Stimulated activated CD8-positive, alpha-beta memory T cell treated with anti-CD3 and anti-CD28 coated beads, Interleukin-15, amount 100 ng/mL, for 4 hours (primary cell): ENCODE measurements at places on chromosomes 7 and 10.

DNA sequence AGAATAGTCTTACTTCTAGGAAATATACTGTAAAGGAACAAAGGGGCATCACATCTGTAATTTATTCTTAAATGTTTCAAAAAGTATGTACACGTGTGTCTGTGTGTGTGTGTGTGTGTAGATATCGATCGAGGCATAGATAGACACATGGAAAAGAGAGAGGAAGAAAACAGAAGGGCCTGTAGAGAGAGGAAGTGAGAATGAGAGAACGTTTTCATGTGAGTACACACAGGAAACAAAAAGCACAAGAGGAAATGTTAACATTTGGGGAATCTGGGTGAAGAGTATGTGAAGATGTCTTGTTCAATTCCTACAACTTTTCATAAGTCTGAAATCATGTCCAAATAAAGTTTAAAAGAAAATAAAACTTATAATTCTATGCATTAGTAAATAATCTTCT is 286.5 kb upstream of the SORCS1 start:
- DNase-seq, result no peak

GRCh38 chr7:150468241-150468640 is 17.8 kb downstream of the GIMAP8 start:
- no peak for DNase-seq

GRCh38 chr7:107118109-107118900 is 50.5 kb upstream of the HBP1 start:
- no peak for DNase-seq

DNA sequence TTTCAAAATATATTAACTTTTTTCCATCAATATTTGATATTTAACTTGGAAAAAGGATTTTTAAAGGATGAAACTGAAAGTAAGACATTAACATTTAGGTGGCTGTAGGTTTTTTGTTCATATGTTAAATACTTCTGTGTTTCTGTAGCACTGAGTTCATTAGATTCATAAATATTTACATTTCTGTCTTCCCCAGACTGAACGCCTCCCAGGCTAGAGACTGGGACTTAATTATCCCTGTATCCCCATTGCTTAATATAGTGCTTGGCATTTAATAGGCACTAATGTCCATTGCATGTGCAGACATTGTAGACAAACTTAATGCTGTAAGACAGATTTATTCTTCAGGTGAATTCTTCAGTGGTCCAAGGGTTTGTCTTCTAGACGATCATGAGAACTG is 7.4 kb downstream of the PTPN12 start:
- no peak for DNase-seq

GRCh38 chr7:77691892-77692491 is 4.3 kb upstream of the RSBN1L start:
- no peak for DNase-seq

GRCh38 chr10:69242852-69243212 is 22.7 kb downstream of the HKDC1 start:
- DNase-seq, result no peak

- DNase-seq, result no peak
These were observed 134.4 kb downstream of the SLC16A9 start for GRCh38 chr10:59575269-59575668.

DNA sequence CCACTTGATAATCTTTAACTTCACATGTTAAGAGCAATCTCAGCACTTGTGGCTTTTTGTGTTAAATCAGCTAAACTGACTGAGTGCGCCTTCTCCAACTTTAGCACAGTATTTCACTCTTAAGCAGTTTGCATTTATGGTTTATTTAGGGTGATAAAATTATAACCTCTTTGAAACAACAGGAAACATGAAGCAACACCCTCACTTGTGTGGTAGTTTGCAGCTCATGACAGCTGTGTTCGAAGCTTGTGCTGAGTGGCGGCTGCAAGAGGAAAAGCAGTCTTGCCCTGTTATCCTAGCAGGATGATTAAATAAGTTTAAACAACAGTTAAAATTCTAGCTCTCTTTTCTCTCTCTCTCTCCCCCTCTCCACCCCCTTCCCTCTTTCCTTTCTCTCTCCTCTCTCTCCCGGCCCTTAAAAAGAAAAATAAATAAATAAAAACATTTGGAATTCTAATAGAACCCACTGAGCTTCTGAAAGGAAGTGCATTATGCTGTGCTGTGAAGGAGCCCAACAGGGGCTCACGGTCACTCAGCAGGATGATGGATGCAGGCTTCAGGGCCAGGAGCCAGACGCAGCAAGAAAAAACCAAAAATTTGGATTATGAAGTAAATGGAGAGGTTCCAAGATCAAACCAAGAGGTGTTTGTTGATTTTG is 25.2 kb downstream of the OGDH start:
- DNase-seq, result no peak

DNA sequence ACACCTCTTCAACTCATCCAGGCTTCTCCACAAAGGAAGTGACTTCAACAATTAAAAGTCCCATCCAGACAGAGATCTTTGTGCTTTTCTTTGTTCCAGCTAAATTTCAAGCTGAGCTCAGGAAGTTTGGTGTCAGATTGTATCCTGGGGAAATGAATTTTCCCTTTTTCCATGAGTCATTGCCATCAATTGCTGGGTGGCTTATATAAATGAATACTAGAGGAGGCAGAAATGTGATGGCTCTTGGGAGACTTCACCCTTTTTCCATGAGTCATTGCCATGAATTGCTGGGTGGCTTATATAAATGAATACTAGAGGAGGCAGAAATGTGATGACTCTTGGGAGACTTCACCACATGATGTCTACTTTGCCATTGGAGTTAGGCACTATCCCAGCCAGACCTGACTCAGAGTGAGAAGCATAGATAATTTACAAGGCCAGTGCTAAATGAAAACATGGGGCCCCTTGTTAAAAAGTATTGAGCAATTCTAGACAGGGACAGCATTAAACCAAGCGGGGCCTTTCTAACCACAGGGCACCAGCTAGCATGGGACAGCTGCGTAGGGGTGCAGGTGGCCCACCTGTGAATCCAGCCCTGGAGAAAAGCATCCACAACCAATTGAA is 339.2 kb upstream of the PODXL start:
- no peak for DNase-seq

GRCh38 chr10:98457721-98458120 is 11.0 kb upstream of the HPS1 start:
- DNase-seq, result no peak

- DNase-seq, result no peak
These were observed 2.8 kb upstream of the DENND2A start for GRCh38 chr7:140643416-140643815.

DNA sequence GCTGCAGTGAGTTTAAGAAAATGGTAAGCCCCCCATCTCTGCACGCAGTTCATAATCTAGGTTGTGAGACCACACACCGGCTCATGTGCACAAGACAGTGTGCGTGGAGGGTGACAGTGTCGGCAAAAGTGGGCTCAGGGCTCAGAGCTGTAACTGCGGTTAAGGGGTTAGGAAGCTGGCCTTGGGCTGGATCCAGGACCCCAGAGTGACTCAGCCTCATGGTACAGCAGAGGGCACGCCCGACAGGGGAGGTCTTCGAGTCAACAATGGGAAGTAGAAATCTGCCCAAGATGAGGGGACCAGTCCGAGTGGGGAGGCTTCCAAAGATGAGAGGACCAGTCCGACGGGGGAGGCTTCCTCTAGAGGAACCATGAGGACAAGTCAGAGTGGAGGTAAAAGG is 437.7 kb downstream of the DNAJB6 start:
- no peak for DNase-seq

GRCh38 chr7:100367251-100367620 is 6.1 kb upstream of the PILRA start:
- DNase-seq, result no peak

DNA sequence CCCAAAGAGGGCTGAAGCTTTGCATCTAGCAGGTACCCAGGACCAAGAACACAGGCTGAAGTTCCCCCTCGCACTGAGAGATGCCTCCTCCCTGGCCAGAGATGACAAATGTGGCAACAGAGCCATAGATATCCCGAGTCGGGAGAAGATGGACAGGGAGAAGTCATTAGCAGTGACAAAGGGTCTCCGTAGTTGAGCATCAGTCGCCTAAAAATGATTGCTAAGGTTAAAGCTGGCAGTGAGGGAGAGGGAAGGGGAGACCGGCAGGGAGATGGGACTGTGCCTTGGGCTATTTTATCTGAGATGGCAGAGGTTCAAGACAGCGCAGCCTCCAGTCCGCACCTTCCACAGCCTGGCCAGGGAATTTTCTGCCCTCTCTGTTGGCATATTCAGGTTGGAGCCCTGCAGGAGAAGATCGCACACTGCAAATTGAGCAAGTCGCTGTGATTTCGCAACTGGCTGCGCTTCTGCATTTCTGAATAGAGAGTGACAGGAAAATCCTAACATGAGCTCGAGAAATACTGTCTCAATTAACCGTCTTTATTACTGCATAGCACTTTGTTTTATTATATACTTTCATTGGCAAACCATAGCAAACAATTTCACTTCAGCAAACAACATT is 238.9 kb upstream of the GPR26 start:
- DNase-seq, result no peak

DNA sequence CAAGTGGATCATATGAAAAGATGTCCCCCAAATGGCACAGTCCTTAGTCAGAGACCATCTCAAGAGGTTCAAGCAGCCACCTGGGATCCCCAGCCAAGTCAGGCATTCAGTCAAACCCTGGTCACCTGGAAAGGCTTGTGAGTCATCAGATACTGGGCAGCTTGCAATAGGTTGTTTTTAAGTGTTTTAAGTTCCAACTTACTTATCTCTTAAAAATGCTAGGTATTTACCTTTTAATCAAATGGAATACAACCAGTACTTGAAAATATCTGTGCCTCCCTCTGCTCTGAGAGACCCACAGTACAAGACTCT is 262.2 kb downstream of the WDR11 start:
- DNase-seq, result no peak

DNA sequence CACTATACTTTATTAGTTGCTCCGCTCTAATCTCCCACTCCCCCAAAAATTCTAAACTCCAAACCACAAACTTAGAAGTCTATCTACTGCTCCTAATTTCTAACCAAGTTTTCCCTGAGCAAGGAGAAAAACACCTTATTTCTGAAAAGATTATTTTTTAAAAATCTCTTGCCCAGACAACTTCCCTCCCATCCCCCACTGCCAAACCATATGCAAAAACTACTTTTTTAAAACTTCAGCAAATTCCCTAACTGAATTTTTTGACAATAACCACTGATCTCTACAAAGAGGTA is 1.9 kb downstream of the UBE2H start:
- DNase-seq, result no peak

DNA sequence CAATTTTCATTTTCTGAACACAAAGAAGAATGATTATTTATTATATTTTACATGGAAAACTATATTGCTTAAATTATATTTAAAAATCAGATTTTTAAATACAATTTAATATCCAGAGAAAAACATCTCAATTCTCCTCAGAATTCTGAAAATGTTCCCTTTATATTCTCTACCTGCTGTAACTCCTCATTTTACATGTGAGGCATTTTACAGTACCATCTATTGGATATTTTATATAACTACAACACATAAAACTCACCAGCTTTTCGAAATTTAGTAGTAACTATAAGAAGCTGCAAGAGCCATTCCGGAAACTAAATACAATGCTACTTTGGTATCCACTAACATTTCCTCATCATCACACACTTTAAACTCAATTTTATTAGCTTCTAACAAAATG is 264.6 kb downstream of the DGKB start:
- DNase-seq, result no peak
